ENCODE measurements at places on chromosomes 16 and 17.

DNA sequence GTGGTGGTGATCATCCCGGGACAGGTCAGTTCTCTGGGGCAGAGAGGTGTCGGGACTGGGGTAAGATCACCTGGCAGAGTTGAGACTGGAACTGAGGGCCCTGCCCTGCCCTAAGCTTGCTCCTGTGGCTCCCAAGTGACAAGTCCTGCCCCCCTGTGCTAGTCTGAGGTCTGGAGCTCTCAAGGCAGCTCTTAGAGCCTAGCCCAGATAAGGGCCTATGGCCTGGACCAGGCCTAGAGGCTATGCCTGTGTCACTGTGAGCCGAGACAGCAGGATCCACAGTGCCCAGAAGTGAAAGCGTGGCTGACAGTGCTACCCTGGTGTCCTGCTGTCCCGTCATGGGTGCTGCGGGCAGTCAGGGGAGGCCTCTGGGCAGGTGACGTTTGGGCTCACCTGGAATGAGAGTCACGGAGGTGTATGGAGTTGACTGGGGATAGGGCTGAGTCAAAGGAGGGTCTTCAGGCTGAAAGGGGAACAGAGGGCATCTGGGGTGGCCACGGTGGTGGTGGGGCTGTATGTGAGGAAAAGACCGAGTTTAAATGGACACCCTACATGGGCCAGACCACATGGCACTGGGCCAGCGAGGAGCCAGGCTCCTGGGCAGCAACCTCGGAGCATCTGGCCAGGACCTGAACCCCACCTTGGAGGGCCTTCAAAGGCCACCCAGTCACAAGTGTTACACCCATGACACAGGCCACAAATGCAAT is 5.5 kb downstream of the NATD1 start:
- DNase-seq = no peak

DNA sequence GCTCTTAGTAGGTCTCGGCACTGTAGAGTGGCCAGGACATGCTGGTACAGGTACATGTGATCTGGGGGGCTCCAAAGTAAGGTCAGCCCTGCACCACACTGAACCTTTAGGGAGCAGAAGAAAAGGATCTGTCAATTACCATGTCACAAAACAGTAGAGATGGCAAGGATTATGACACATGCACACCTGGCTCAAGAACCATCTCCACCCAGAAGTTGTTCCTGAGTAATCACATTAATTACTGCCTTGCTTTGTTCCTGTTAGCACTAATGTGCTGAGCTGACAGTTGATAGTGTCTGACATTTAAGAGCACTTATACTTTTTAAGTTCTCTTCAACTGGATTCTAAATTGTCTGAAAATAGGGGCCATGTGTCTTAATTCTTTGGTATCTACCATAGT is 9.5 kb downstream of the BLTP2 start:
- DNase-seq = no peak

DNA sequence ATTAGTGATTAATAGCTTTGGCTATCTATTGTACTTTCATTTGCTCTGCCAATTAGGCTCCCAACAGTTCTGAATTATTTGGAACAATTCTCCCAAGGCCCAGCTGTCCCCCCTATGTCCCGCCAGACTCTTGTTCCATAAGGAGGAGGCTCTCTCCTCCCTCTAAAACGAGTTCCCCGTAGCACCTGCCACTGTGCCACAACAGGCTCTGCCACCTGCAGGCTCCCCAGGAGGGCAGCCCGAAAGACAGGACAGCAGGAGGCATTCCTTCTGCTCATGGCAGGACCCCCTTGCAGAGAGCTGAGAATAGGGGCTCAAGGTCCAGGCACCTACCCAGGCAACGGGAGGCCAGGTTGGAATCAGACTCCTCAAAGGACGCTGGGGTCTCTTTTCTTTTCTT is 9.0 kb downstream of the PITPNM3 start:
- DNase-seq = no peak

GRCh38 chr17:60138769-60139437 is 10.9 kb upstream of the CA4 start:
- DNase-seq = no peak

DNA sequence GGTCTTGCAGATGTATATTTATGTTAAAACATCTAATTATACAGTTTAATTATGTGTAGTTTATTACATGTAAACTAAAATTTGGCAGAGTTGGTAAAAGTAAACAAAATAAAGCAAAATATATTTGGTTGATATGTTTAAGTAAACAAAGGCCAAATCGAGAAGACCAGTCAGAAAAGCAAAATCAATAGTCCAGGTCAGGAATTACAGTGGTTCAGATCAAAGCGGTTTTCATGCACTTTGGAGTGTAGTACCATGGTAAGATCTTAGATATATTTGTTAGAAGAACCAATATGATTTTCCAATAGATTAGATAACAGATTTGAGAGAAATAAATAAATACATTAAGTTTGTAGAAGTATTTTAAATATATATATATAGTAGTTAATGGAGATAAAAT is 1421.6 kb upstream of the CDH8 start:
- DNase-seq = no peak

DNA sequence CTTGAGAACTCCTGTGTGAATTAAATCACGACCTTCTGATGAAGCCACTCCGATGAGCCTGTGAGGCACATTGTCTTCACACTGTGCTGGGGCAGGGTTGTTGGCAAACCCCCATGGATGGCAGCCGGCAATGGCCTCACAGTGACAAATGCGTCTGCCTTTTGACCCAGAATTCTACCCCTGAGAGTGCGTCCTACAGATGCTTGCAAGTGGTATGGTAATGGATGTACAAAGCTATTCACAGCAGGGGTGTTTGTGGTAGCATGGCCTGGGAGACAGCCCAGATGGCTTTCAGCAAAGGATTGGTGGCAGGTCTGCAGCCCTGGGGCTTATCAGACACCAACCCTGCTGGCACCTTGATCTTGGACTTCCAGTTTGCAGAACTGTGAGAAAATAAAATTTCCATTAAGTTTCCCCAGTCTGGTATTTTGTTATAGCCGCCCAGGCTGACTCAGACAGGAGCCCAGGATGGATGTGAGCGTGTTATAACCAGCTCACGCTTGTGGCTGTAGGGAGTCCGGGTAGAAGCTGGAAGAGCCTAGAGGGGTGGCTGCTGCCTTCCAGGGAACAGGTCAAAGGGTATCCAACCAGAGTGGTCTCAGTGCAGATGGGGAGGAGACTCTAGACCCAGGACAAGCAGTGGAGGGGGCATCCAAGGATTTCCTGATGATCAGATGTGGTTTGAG is 10.1 kb downstream of the AFMID start:
- DNase-seq = peak; percentile 41

GRCh38 chr17:55484575-55484974 is 26.7 kb downstream of the SMIM36 start:
- DNase-seq = no peak

DNA sequence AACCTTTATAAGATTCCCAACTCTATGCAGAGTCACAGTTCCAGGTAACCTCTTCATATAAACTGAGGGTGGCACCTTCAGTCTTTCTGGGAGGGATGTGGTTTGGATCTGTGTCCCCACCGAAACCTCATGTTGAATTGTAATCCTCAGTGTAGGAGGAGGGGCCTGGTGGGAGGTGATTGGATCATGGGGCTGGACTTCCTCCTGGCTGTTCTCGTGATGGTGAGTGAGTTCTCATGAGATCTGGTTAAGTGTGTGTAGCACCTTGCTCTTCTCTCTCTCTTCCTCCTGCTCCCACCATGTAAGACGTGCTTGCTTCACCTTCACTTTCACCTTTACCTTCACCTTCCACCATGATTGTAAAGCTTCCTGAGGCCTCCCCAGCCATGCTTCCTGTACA is 30.5 kb downstream of the HS3ST2 start:
- DNase-seq = no peak

GRCh38 chr16:4488499-4488967 is 12.3 kb downstream of the HMOX2 start:
- no peak for DNase-seq

DNA sequence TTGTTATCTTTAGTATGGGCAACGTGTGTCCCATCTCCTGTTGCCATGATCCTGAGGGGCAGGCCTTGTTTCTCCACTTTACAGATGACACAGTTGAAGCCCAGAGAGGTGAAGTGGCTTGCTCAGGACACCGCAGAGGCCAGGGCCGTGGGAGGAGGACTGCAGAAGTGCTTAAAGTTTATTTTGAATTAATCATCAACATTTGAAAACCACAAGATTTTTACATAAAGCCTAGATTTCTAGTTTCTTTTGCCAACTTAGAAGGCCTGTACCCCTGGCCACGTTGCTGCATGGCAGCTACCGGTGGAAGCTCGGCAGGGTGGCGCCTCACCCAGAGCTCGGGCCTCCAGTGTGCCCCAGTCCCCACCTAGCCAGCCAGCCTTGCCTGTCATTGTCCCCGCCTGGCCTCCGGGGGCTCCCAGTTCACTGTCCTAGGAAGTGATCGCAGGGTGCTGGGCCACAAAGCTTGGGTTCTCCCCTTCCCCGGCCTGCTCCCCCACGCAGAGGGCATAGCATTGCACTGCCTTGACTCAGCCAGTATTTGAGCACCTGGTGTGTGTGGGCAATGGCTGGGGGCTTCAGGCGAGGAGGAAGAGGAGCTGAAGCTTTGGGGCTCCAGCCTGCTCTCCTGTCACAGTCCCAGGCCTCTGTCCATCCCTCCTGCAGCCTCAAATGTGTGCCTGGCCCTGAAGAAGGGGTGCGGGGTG is 14.8 kb upstream of the ADCY7 start:
- no peak for DNase-seq

DNA sequence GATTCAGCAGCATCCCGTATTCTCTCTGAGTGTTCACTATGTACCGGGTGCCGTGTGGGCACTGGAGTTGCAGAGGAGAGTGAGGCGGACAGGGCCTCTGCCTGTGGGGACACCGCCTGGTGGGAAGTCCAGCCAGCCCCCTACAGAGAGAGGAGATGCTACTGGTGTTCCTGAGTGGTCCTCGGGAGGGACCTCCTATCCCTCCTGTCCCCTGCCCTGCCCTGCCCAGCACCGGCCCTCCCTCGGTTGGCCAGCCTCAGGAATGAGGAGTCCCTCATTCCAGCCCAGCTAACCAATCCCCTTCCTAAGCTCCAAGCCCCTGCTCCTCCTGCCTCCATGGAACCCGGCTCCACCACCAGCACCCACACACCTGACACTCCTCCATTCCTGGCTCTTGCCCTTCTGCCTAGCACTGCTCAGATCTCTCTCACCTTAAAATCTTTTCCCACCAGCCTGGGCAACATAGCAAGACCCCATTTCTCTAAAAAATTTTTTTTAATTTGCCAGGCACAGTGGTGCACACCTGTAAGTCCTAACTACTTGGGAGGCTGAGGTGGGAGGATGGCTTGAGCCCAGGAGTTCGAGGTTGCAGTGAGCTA is 2.0 kb downstream of the ASGR2 start:
- no peak for DNase-seq

DNA sequence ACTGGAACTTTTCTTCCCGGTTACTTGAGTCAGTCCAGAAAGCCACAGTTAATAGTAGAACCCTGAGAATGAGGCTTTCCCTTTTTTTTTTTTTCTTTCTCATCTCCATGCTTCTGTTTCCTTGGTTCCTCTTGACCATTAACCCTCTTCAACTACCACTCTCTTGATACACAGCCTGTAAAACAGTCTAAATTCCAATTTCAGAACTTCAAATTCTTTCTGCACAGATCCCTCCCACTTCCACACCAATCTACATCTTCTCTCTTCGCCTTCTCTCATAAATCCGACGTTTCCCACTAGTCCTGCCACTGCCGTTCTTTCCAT is 588 bp downstream of the METTL16 start:
- DNase-seq = no peak

DNA sequence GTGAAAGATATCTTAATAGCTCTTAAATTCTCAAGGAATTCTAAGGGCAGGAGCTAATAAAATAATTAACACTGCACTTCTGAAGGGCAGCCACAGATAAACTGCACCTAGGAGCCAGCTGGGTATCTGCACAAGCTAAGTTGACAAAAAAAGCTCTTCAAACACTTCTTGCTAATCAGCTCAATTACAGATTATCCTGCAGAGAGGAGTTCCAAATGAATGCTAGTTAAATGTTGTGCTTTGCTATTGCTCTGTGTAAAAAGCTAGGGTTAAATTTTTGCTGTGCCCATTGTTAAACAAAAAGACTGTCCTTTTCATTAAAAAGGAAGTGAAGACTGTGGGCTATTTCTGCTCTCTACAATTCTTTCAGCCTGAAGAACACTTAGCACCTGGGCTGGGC is 158.5 kb upstream of the SHISA6 start:
- DNase-seq = no peak

GRCh38 chr17:60390186-60390585 is 1.7 kb downstream of the USP32 start:
- no peak for DNase-seq

- DNase-seq = no peak
Measured at GRCh38 chr17:15083225-15083624, 181.9 kb downstream of the PMP22 start.

All from NCI-H2227 treated with DMSO at 0.1 percent for 48 hours (cell line).